Caco-2 (cell line): ENCODE measurements at places on chromosomes 6 and 20.

- DNase-seq, result no peak
- H3K36me3 ChIP-seq, result no peaks in the 10 kb centered on the region
- no peak overlapping the region for H3K27ac ChIP-seq
- H3K4me1 ChIP-seq, result no peaks in the 10 kb centered on the region
- H3K27me3 ChIP-seq, result no peaks in the 10 kb centered on the region
These were observed 1353.4 kb upstream of the GJE1 start for GRCh38 chr6:140779341-140779740.

GRCh38 chr6:18753076-18753475, 365.9 kb downstream of the RNF144B start:
- no peak for DNase-seq
- H3K27me3 ChIP-seq, result no peaks in the 10 kb centered on the region
- no peak overlapping the region for H3K4me3 ChIP-seq
- no peaks in the 10 kb centered on the region for H3K36me3 ChIP-seq
- H3K27ac ChIP-seq, result no peak overlapping the region
- H3K4me1 ChIP-seq, result no peaks in the 10 kb centered on the region

DNA sequence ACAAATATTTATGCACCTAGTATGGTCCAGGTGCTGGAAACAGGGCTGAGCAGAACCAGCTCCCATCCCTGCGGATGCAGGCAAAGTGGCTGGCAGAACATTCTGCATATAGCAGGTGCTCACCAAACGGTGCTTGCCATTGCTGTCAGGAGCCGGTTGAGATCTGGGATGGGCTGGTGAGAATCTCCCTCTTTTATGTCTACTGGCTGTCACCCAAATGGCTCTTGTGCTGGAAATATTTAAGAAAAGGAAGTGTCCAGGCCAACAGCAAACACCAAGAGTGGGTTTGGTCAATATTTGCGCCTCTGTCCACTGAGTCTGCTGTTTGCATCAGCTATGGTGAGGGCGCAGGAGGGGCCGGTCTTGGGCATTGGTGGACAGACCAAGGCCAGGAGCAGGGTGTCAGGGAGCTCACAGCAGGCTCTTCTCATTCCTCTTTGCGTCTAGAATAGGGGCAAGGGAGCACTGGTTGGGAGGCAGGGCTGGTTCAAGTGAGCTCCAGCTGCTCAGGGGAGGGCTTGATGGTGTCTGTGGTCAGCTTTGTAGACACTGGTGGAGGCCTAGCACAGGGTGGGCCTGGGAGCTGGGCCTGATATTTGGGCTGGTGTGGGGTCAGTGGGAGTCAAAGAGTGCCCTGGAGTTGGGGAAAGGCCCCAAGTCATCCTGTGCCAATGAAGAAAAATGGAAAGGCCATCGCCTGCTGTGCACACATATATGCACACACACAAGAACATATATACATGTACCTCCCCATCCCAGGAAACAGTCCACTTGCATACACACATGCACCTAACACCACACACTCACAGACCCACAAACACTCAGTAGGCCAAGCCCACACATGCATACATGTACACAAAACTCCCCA, 1.4 kb upstream of the BPIFB2 start:
- H3K27me3 ChIP-seq, result peaks cover 3% of the 10 kb centered on the region
- H3K27ac ChIP-seq, result no peak overlapping the region
- no peak overlapping the region for H3K4me3 ChIP-seq
- no peaks in the 10 kb centered on the region for H3K4me1 ChIP-seq
- no peaks in the 10 kb centered on the region for H3K36me3 ChIP-seq
- no peak for DNase-seq

DNA sequence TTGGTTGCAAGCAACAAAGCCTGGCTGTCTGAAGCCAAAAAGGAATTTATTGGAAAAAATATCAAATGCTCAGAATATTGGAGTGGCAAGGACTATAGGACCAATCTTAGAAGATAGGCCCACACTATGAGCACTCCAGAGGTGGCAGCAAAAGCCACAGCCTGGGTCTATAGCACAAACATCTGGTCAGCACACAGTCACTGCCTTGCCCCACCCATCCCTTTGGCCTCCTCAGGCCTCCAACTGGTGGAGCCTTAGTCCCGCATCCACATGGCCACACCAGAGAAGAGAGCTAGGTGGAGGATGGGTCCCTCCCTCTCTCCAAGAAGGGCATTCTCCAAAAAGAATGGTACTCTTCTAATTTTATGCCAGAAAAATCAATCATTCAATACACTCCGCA, 14.0 kb downstream of the NUDT3 start:
- peaks cover 9% of the 10 kb centered on the region for H3K4me1 ChIP-seq
- no peak for DNase-seq
- H3K4me3 ChIP-seq, result no peak overlapping the region
- H3K27ac ChIP-seq, result no peak overlapping the region
- no peaks in the 10 kb centered on the region for H3K27me3 ChIP-seq

- DNase-seq, result no peak
- H3K27me3 ChIP-seq, result no peaks in the 10 kb centered on the region
- no peaks in the 10 kb centered on the region for H3K36me3 ChIP-seq
These were observed 48.2 kb downstream of the PDYN start for GRCh38 chr20:1945660-1946059.
